Lung microvascular endothelial cell (primary cell): ENCODE measurements at places on chromosomes 6 and 20. TPM values are rescaled to one million over a fixed set of nuclear protein-coding genes. Genes with fewer than 3 reads are reported as not detected.

DNA sequence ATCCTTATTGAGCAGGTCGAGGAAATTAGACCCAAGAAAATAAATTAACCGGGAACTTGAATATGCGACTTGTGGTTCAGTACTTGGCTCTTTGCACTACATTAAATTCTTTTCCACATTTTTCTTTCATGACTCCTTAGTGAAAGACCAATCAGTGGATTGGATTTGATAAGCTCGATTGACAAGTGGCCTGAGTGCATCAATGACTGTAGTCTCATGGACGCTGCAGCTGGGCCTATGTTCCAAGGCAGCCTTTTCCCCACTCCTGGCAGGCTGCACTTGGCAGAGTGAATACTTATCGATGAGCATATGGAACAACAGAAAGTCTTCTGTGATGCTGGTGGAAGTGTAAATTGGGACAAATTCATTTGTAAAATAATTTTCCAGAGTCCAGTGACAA is 210.8 kb upstream of the EXOC2 start:
- DNase-seq: no peak

DNA sequence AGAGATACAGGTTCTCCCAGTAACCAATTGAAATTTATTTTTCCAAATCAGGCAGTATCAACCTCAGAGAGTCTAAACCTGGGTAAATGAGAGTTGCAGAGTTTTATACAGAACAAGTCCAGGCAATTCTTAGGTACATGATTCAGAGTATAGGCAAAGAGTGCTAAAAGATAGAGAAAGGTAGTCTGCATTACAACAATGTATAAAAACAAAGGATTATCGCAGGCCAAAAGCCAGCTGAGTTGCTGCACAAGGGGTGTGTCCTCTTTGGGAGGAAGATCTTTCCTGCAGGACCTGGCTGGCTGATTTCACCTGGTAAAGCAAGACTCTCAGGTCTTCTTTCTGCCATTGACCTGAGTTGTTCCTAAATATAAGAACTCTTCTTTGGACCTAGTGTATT is 48.9 kb upstream of the ECHDC1 start:
- DNase-seq: no peak

DNA sequence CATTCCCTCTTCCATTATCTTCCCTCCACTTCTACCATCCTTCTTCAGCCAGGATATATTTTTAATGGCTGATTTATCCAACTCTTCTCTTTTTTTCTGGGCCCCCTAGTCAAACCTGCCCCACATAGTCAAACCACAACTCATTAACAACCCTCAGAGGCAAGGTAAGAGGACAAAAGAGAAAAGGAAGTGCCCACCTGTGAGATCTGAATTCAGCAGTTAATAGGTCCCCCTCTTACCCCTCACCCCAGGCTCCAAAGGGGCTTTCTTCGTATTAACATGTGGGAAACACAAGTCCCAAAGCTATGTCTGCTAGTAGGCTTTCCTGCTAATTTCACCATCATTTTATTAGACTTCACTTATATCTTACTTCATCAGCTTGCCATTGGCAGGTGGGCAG is 44.1 kb upstream of the TSPYL1 start:
- no peak for DNase-seq

FAXC gene
- total RNA-seq: 0.20 and 1.3 TPM in 2 replicates

SLC22A16 gene
- not detected in 2 replicates for total RNA-seq

GGTLC1 gene
- total RNA-seq: not detected in 2 replicates

LATS1 gene
- total RNA-seq: 4.6 and 7.1 TPM in 2 replicates

SIRPD gene
- not detected in 2 replicates for total RNA-seq
